ENCODE measurements at places on chromosomes 1 and 21.

DNA sequence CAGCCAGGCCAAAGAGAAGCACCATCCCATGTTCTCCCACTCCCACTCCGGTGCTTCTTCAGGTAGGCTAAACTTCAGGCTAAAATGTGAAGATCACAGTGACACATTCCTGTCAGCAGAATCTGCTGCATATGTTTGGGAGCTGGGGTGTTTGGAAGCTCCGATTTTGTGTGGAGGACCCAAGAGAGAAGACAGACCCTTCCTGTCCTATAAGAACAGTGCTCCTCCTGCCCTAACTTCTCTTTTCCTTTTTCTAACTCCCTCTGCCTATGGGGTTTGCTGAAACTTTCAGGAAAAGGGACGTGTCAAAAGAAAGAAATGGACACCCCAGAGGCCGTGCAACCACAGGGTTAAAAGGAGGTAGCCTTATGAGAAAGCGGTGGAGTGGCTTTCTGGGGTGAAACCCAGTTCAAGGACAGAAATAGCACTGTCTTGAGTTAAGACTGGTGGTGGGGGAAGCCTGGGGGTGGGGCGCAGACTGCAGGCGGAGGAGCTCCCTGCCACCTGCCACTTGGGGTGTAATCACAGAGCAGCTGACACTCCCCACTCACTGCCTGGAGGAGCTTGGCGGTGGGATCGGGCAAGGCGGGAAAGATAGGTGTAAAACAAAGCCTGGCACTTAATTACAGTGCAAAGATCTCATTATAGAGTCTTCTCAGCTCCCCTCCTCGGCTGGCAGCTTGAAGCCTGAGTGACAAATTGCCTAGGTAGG lies 645 bp upstream of the TLR5 start:
- no peak for DNase-seq

DNA sequence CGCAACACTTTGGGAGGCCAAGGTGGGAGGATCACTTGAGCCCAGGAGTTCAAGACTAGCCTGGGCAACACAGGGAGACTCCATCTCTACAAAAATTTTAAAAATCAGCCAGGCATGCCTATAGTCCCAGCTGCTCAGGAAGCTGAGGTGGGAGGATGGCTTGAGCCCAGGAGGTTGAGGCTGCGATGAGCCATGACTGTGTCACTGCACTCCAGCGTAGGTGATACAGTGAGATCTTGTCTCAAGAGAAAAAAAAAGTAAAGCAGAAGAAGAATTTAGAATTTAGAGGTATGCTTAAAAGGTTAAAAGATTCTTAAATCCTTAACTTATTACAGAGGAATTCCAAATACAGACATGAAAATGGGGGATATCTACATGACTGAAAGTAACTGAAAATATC lies 79.5 kb downstream of the SMYD3 start:
- DNase-seq, result no peak

DNA sequence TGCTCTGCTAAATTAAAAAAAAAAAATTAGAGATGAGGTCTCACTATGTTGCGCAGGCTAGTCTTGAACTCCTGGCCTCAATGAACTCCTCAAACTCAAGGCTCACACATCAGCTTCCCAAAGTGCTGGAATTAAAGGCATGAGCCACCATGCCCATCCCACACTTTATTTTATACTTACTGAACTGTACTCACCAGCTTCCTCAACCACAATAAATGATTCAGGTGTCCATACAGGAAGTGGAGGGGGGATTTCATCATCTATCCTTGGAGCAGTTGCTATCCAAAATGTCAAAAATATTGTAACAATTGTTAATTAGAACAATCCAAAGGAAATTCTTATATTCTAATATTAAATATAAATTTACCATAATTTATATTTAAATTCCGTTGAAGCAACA lies 22.4 kb upstream of the RSBN1 start:
- no peak for DNase-seq

DNA sequence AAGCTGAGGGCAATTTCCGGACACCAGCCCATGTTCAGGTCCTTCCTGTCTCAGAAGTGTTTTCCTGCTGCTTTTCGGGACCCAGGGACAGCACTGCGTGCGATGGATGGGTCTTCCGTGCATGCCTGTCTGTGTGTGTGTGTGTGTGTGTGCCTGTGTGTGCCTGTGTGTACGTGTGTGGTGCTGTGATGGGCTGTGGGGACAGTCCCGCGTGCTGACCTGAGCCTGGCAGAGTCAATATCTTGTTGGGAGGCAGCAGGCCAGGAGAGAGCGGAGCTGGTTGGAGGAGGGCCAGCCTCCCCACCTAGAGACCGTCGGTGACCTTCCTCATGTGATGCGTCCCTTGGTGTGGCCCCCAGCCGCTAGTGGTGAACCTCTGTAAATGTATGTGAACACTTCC lies 13.7 kb downstream of the SKI start:
- DNase-seq, result no peak

- no peak for DNase-seq
Observed at GRCh38 chr1:59384443-59384842, 87.5 kb downstream of the FGGY start.

DNA sequence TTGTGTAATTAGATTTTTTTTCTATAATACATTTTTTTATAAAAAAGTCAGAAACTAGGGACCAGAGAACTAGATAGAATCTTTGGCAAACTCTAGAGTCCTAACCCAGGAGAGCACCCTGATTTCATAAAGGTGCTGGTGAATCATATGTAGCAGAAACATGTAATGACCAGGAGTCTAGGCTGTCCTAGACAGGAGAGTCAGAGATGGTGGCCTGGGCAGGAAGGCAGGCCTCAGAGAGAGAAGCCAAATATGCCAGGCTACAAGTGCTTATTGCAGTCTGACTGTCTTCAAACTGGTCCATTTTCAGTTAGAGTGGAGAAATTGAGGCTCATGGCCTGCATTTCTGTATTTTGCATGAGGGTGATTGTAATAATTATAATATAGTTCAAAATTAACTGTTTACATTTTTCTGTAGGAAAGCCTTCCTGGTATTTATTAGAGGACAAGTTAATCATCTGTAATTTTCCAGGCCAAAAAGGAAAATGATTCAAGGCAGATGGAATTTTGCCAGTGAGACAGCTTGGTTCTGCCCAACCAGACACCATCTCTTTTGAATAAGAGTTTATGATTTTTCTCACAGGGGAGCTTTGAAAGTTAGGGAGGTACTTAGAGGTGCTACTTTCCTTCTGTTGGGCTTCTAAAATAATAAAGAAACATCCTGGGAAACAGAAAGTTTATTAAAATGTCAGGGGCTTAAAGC lies 129.8 kb downstream of the S1PR1 start:
- DNase-seq, result no peak

- no peak for DNase-seq
Observed at GRCh38 chr1:88730132-88730675, 46.1 kb downstream of the PKN2 start.

- no peak for DNase-seq
Observed at GRCh38 chr1:223041481-223041880, 101.6 kb downstream of the TLR5 start.

DNA sequence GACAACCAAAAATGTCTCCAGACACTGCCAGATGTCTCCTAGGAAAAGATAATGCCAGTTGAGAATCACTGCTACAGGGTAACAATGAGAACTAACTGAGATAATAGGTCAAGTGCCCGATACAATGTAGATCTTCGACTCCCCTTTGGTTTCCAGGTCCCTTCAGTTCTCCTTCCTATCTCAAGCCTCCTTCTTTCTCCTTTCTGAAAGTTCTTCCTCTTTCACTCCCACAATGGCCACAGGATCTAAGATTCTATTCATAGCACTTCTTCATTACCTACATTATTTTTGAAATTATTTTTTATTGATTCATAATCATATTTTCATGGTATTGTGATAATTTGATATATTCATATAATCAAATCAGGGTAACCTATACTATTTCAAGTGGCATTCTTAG lies 6.3 kb downstream of the PFDN2 start:
- DNase-seq, result no peak

DNA sequence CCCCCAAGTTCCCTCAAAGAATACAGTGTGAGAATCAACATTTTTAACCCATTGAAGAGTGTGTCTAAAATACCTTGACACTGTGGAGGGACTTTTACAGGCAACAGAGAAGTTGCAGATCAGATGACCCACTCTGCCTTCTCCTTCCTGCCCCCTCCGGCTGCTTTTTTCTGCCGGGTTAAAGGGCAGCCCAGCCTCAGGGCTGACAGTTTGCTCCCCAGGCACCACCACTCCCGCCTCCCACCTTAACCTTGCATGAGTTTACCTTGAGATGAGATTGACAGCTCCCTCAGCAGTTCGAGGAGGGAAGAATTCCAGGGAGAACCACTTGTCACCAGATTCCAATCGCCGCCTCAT lies 3.2 kb downstream of the MTHFR start:
- no peak for DNase-seq

GRCh38 chr1:89951766-89952604 lies 42.9 kb upstream of the ZNF326 start:
- DNase-seq, result no peak

- DNase-seq, result no peak
Observed at GRCh38 chr1:155309423-155310021, 856 bp downstream of the FDPS start.

- DNase-seq, result no peak
Observed at GRCh38 chr1:62271948-62272728, 47.1 kb downstream of the KANK4 start.

DNA sequence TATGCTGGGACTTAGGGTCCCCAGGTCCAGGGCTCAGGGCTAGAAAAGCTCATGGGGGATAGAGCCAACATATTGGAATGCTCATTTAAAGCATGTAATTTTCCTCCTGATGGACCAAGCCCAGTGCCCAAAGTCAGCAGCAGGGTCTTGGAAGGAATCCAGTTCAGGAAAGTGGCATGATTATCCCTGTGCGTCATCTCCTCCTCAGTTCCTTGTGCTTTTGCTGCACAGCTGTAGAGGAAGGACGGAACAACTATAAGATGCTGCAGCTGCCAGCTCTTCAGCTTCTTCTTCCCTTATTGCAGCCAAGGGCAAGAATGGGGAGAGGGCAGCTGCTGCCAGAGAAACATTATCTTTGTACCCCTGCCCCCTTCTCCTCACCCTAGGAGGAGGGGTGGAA lies 58.4 kb downstream of the OVGP1 start:
- no peak for DNase-seq

DNA sequence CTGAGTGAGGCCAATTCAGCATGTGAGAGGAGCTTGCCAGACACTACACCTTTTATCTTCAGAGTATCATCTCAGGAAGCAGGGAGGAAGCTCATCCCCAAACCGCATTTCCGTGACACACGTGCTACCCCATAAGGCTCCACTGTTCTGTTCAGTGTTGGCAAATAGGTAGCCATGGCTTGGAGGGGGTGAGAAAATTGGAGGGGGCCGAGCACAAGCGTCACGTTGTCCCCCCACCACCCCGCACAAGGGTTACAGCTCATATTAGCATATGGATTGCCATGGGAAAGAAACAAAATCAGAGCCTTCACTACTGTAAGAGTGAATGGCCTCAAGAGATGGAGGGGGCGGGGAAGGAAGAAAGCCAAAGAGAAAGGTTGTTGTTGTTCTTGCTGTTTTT lies 46.7 kb downstream of the OLIG1 start:
- DNase-seq, result no peak

DNA sequence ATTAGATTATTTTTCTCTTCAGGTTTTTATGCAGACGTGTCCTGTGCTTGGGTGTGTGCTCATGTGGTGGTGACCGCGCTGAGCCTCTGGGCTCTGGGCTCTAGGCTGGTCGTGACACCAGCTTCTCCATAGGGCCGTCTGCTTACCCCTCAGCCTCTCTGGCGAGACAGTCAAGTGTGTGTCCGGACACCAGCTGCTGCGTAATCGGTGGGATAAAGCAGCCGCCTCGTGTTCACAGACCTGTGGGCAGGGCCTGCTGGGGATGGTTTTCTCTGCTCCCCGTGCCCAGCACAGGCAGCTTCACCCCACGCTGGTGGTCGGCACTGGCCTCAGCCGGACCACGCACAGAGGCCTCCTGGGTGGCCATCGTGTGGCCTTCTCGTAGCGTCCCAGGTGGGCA lies 33.6 kb upstream of the DIP2A start:
- no peak for DNase-seq

- DNase-seq, result no peak
Observed at GRCh38 chr1:32666901-32667566, 16.0 kb downstream of the RBBP4 start.

DNA sequence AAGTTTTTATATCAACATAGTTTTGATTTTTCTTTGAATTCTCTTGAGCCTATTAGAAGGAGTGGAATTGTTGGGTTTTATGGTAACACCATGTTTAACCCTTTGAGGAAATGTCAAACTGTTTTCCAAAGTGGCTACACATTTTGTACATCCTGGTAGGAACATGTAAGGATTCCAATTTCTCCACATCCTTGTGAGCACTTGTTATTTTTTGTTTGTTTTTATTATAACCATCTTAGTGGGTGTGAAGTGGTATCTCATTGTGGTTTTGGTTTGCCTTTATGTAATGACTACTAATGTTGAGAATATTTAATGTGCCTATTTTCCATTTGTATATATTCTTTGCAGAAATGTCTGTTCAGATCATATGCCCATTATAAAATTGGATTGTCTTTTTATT lies 120.5 kb downstream of the FGGY start:
- no peak for DNase-seq

- no peak for DNase-seq
Observed at GRCh38 chr21:23718446-23719285, 1888.6 kb downstream of the MRPL39 start.

DNA sequence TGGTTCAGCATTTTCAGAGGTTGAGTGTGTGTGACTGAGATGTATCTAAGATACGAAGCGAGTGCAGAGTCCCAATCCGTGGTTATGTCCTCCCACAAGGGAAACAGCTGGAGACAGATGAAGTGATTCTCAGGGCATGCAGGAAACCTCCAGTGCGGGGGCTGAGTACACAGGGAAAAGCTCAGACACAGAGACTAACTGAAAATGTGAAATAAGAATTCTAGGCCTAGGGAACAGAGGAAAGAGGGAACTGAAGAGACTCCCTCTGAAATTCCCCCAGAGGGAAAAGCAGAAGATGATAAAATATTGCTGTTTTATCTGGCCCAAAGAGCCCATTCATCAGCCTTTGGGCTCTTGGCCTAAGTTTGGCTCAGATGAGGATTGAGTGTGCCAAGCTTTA lies 116.8 kb downstream of the LRRC53 start:
- DNase-seq, result no peak

DNA sequence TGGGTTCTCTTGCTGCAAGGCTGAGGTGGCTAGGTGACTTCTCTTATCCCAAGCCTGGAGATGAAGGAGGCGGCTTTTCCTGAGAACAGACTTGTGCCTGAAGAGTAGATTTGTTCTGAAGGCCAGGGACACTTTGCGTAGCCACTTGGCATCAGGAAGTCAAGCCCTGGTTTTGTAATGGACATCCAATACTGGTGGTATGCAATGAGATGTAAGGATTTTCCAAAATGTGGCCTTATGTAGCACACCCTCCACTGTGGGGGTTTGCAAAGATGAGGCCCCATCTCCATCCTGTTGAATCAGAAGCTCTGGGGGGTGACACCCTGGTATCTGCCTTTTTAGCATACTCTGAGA lies 124.5 kb upstream of the IPO9 start:
- DNase-seq, result no peak

DNA sequence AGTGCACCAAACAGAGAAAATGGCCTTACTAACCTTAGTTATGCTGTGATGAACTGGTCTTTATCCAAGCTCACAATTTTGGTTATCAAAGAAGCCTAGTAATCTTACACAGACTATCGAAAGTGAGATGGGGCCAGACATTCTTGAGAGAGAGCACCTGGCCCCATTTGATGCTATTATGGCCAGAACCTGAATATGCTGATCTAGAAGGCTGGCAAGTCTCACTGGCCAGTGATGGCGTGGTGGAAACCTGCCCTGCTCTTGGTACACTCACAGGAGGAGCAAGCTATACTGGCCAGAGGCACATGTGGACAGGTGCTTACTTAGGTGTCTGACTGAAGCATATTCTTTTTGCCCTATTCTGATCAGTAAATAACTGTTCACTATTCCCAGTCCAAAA lies 357.8 kb upstream of the ZRANB2 start:
- DNase-seq, result no peak

All from iPS DF 19.7 (cell line).